B cell (primary cell): ENCODE measurements at places on chromosomes 2 and 18.

DNA sequence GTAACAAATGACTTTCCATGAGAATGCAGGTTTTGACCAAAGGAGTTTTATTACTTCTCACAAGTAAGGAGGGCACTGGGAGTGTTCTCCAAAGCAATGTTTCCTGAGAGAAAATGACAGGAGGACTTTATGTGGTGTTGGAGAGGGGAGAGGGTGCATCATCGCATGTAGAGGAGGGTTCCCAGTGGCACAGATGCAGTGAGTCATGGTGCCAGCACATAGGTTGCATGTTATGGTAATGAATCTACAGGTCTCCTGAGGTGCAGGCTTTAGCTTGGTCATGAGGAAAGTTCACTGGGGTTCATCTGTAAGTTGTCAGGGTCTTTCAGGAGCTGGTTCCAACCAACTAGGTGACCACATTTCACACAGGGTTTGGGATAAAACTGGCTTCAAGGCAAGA is 30.4 kb downstream of the NAT8 start:
- DNase-seq = no peak

DNA sequence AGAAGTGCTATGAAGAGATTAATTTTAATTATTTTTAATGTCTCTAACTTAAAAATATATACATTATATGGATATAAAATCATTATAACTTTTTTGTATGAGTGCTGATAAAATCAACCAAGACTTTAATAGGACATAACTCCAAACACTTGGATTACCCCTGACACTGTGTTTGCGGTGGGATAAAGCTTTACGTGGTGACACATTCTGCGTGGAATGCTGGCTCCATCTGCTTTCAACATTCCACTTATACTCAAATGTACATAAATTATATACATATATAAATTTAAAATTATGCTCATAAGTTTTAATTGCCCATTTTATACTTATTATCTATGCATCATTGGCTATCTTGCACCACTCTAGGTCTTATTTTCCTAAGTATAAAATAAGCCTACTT is 30.5 kb downstream of the LINC00305 start:
- no peak for DNase-seq

DNA sequence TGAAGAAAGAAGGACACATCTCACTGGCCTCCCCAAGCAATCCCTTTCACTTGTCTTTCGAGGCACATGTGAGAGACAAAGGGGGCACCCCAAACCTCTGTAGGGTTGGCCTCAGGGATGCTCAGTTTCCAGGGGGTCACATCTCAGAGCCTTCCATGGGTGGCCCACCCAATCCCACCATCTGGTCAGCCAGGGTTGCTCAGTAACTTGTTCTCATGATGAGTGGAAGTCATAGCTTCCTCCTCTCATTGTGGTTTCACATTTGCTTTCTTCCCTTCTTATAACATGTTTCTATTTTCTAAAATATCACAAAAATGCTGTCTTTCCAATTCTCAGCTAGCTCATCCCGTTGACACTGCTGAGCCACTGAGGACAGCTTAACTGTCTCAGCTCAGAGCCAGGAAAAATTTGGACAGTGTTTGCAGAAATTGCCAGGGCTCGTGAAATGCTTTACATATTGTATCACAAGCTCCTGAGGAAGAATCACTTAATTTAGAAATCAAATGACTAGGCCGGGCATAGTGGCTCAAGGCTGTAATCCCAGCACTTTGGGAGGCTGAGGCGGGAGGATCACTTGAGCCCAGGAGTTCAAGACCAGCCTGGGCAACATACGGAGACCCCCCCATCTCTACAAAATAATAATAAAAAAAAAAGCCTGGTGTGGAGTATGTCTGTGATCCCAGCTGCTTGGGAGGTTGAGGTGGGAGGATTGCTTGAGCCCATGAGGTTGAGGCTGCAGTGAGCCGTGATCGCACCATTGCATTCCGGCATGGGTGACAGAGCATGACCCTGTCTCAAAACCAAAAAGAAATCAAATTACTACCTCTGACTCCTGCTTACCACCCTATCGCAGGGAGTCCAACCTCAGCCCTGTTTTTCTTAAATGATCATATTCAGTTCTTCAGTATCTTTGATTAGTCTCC is 129.3 kb downstream of the PRKCE start:
- DNase-seq = no peak

- no peak for DNase-seq
These were observed 451.4 kb upstream of the ST6GAL2 start for GRCh38 chr2:107337209-107337898.

DNA sequence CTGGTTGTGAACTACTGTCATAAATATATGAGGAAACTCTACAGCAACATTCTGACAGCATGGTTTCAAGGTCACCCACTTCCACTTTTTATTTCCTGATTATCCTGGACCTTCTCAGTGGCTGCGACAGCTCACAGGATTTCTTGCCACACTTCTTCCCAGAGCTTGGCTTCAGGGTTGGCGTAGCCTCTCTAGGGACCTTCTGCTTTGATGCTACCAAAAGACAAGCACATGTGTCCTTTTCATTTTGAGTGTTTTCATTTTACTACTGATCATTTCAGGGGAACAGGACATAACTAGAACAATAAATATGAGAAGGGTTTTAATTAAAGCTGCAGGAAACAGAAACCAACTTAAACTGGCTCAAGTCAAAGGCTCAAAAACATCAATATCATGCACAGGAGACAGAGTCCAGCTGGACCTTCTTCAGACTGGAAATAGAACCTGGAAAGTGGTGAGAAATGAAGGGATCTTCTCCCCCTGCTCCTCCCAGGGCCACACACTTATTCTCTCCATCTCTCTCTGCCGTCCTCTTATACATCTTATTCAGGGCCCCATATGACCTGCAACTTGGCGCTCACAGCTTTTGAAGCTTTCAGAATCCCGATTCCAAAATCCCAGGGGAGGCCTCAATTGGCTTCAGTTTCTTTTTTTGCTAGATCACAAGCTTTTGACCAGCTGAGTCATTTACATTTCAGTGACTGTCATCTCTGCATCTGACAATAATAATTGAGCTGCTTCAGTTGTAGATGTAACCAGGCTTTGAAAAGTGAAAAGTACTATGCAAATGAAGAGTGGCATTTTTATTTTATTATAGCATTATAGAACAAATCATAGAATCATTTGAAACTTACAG is 9.7 kb downstream of the VIT start:
- DNase-seq = no peak

- DNase-seq = no peak
These were observed 56.7 kb upstream of the EPB41L3 start for GRCh38 chr18:5600378-5601071.

GRCh38 chr2:278927-279320 is 9.0 kb downstream of the ALKAL2 start:
- DNase-seq = no peak

DNA sequence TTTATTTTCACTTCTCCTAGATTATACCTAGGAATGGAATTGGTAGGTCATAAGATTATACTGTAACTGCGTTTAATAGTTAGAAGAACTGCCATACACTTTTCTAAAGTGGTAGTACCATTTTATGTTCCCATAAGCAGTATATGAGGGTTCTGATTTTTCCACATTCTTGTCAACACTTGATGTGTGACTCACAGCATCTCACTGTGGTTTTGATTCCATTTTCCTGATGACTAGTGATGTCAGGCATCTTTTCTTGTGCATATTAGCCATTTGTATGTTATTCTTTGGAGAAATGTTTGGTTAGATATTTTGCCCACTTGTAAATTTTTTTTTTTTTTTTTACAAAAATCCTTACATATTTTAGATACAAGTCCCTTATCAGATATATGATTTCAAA is 2.3 kb downstream of the DCAF17 start:
- DNase-seq = no peak

GRCh38 chr2:60998628-60999545 is 18.6 kb upstream of the PEX13 start:
- DNase-seq = peak; percentile 79

DNA sequence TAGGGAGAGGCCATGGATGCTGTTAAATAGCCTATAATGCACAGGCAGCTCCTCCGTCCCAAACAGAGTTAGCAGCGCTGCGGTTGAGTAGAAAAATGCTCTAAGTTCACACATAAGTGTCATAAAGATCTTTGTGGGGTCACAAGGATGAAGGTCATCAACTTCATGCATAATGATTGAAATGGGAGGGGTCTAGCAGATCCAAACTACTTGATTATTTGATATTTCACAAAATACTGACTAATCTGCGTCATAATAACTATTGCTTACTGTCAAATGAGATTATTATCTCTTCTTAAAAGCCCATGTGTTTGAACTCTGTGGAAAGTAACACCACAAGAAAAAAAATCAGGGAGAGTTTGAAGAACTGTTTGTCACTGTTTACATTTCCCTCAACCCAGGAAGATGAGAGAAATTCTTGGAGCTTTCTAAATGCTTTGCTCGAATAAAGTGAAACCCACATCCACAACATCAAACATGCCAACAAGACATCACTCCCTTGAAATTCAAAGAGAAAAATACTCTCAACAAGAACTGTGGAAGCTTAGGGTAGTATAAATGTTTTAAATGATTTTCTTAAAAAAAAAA is 50.5 kb upstream of the CREB1 start:
- no peak for DNase-seq

DNA sequence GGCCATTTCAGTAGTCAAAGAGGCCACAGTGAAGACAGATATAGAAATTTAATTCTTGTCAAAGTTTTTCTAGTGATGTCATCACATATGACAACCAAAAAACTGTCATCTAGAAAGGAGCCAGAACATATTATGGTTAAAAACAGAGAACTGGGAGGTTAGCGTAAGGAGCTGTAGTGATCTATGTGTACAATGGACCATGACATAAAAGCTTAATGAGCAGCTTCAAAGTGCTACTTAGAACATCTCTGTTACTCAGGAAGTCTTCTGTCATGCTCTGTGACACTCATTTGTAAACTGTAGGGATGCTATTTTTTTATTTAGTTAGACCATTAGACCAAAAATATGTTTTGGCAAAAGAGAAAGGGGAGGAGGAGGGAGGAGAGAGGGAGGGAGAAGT is 57.3 kb downstream of the CMPK2 start:
- no peak for DNase-seq

- no peak for DNase-seq
These were observed 113.0 kb downstream of the BCL2 start for GRCh38 chr18:63206433-63207142.
